Lower leg skin (tissue), 4 donors: ENCODE measurements at places on chromosomes 4 and X.

- DNase-seq: no peak
These were observed 94.2 kb downstream of the KDM6A start for GRCh38 chrX:44967221-44967620.

- no peak for DNase-seq
These were observed 135.2 kb upstream of the TSPAN5 start for GRCh38 chr4:98793658-98794057.

GRCh38 chrX:40253771-40254170 is 156.0 kb upstream of the BCOR start:
- no peak for DNase-seq

DNA sequence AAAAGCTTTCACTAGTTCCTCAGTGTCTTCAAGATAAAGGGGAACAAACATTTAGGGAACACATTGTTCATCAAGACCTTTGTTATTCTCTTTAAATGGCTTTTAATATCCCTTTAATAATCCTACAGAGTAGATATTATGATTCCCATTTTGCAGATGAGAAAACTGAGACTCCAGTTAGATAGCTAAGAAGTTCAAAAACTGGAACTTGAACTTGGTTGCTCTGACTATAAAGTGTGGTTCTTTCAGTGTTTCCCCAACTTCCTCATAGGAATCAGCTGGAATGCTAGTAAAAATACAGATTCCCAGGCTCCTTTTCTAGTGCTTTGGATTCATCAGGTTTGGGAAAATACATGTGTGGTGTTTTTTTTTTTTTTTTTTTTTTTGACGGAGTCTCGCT is 37.7 kb downstream of the DLG3 start:
- no peak for DNase-seq

GRCh38 chrX:46333550-46333949 is 211.7 kb downstream of the ZNF674 start:
- DNase-seq: no peak

DNA sequence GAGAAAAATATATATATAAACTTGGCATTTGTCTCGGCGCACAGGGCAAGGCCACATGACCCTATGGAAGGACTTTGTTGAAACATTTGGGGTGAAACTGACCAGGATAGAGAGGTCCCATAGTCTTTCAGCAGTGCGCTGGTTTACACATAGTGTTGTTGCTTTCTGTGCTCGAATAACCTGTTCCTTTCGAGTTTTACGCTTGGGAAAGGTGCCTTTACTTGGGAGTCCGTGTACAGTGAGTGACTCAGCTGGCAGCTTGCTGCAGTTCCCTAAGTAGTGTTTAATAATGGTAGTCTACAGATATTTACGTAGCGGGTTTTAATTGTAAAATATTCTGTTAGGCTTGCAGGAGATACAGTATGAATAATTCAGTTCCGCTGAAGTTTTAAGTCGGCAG is 578 bp downstream of the APOOL start:
- no peak for DNase-seq

- DNase-seq: no peak
These were observed 41.3 kb downstream of the DOCK11 start for GRCh38 chrX:118536687-118537461.

DNA sequence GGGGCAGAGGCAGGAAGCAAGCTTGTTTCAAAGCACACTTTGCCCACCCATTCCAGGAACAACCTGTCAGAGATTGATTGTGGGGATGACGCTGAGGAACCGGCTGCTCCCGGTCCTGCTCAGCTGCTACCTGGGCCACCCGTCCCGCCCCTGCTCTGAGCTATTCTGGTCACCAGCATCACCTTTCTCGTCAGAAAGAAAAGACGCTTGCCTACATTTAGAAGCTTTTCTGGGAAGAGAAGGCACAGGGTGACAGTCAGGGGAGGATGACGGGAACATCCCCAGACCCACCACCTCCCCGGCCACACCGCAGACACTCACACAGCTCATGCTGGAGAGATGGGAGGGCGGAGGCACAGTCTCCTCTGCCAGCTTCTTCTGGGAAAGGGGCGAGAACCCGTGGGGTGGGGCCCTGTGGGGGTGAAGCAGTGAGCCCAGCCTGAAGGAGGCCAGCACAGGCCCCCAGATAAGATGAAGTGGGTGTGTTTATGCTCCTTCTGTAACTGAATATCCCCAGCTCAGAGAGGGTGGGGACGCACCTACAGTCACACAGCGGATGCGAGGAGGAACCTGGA is 81.8 kb downstream of the CPZ start:
- no peak for DNase-seq

DNA sequence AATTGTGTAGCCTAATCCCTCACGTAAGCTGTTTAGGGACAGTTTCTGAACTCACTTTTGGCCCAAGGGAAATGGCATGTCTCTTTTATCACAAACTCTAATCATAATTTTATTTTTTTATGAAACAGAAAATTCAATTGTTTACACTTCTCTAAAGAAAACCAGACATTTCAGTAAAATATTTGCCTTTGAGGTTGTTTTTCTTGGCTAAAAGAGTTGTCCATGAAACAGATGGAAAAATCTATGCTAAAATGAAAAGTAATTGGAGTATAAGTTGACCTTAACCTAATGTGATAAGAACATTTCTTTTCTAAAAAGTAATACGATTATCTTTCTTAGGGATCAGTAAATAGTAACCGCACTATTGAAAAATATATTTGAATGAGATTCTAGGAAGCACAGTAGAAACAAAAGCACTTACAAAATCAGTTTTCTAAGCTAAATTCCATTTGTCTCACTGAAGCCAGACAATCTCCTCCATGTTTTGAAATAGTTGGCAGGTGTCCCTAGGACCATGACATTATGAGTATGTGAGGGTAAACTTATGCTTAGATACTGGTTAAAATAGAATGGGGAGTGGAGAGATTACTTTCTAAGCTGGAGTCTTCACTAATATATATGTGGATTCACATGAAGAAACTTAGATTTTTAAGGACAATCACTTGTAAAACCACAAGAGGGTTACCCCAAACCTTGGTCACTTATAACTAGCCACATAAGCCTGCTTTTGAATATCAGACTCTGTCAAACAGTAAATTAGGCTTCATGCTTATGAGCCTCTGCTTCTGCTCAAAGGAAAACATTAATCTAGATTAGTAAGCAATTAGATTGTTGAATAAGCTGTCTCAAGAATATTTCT is 20.1 kb upstream of the TET2 start:
- DNase-seq: no peak

DNA sequence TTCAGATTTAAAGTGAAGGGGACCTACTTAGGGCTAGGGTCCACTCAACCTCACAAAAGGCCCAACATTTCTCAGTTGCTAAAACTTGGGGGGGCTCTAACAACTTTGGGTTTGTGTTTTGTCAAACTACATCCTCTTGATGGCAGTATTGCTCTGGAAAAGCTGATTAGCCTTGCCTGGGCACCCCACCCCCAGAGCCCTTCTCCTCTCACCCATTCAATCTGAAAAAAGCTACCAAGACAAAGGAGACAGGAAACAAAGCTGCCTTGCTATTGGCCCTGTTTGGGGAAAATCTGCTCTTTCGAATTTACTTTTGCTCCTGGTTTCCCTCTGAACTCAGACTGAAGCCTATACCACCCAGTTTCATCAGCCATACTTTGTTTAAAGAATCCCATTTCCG is 195.2 kb upstream of the STK26 start:
- no peak for DNase-seq

GRCh38 chrX:141175786-141176185 is 1.1 kb downstream of the LDOC1 start:
- no peak for DNase-seq

- DNase-seq: no peak
These were observed 295.3 kb upstream of the CTSO start for GRCh38 chr4:156248917-156249316.

GRCh38 chr4:7818399-7818911 is 121.2 kb downstream of the AFAP1 start:
- peak; percentile 82 for DNase-seq

DNA sequence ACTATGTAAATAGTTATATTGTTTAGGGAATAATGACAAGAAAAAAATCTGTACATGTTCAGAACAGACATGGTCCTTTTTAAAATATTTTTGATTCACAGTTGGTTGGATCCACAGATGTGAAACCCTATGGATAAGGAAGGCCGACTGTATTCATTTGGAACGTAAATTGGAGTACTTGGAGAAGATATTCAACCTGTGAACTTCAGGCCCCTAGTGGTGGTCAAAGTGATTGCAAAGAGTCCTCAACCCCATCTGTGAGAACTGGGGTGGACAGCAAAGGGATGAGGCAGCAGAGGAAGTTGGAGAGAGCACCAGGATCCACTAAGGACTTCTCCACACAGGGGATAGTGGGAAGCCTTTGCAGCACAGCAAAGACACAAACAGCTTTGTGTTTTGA is 6.2 kb upstream of the CXCL13 start:
- no peak for DNase-seq

DNA sequence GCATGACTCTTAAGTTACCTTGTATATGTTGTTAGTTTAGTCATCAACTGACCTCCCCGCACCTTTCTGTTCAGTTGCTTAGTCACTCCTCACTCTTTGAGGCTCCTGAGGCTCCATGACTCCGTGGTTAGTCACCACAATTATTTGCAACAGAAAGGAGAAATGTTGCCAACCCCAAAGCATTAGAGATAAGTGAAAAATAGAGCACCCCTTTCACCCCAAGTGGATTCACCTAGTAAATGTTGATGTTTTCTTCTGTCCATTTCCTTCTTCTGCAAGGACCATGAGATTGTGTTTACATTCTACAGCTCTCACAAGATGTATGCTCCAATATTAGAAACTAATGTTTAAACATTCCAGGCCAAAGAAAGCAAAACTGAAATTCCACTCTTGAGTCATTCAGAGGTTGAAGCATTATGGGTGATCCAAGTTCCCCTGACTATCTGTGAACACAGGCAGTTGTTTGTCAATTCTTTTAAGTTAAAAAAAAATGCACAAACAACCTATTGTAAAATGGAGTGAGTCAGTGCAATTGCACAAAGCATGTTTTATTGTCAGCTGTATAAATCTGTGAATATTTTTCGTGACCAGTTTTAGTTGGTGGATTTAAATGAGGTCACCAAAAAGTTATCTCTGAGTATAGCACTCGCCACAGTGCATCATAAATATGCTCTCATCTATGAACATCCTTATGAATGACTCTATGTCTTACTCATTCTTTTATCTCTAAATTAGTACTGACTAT is 552.4 kb upstream of the MAGEB2 start:
- DNase-seq: no peak

GRCh38 chrX:132532097-132532496 is 43.3 kb upstream of the MBNL3 start:
- DNase-seq: no peak

DNA sequence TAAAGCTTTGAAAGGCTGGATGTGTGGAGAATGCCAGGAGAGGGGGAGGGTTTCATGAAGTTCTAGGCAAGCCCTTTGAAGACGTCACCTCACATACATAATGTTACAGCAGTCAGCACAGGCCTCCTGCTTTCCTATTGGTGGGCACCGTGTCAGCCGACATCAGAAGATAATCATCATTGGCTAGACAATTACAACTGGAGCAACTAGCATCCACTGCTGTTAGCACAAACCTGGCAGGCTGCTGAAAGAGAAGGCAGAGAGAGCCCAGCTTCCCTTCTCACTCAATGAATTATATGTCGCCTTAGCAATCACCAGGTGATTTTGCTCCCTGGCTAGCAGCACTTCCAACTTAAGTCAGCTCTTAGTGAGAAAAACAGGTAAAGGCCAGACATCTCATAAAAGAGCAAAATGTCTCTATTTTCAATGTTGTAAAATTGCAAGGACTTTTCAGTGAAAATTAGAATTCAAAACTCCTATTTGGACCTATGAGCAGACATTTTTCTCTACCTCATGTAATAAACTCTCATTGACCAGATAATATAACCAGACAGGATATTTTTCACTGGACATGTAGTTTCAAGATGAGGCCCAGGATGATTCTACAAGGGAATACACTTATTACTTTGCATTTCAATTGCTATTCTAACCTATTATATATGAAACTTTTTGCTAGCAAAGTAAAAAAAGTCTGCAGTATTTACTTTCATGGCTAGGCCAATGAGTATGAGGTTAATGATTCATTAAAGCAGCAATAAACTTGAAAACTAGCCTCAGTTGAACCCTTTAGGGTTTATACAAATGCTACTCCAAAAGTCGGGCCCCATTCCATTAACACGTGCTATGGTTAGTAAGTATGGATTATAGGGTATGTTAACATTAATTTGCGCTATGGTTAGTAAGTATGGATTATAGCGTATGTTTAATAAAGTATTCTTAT is 4.3 kb downstream of the ELOVL6 start:
- DNase-seq: peak; percentile 80

- no peak for DNase-seq
These were observed 120.2 kb downstream of the BMPR1B start for GRCh38 chr4:94877973-94878372.

DNA sequence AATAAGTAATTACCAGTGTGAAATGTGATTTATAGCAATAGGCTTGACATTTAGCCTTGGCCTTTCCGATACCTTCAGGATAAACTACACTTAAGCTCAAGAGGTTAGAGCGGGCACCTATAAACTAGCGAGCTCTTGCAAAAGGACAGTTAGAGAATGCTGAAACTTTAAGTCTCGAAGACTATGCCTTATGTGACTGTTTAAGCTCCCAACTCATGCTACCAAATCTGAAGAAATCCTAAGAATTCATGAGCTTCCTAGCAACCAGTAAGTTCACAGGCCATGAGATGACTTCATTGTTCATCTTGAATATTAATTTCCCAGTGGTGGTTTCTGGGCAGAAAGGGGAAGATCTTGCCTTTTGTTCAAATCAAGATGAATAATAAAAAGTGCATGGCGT is 4.7 kb downstream of the STOX2 start:
- DNase-seq: no peak
